NCI-H82 (cell line): ENCODE measurements at places on chromosomes 6 and 20.

DNA sequence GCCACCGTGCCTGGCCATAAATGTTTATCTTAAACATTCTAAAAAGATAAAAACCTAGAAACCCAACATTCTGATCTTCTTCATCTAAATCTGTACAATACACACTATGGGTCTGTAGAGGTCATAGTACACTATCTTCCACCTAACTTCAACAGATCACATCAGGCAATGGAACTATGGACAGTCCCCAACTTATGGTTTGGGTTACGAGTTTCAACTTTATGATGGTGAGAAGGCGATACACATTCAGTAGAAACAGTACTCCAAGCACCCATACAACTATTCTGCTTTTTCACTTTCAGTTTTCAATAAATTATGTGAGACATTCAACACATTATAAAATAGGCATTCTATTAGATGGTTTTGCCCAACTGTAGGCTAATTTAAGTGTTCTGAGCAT is 23.1 kb downstream of the FKBP5 start:
- no peak for DNase-seq

GRCh38 chr6:157634546-157634945 is 188.5 kb upstream of the SNX9 start:
- DNase-seq = no peak

DNA sequence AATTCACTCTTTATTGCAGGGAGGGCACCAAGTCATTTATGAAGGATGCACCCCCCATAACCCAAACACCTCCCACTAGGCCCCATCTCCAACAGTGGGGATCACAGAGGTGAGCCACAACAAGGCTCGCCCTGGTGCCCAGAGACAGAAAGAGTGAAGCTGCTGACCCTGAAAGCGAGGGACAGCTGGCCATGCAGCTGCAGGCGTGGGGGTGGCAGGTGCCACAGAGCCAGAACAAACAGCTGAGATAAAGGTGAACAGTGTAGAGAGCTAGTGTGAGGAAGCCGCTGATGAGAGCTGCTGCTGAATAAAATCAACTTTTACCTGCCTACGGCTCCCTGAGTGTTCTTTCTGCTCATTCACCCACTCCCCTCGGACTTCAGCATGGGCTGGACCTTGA is 18.8 kb upstream of the RGS17 start:
- DNase-seq = no peak

DNA sequence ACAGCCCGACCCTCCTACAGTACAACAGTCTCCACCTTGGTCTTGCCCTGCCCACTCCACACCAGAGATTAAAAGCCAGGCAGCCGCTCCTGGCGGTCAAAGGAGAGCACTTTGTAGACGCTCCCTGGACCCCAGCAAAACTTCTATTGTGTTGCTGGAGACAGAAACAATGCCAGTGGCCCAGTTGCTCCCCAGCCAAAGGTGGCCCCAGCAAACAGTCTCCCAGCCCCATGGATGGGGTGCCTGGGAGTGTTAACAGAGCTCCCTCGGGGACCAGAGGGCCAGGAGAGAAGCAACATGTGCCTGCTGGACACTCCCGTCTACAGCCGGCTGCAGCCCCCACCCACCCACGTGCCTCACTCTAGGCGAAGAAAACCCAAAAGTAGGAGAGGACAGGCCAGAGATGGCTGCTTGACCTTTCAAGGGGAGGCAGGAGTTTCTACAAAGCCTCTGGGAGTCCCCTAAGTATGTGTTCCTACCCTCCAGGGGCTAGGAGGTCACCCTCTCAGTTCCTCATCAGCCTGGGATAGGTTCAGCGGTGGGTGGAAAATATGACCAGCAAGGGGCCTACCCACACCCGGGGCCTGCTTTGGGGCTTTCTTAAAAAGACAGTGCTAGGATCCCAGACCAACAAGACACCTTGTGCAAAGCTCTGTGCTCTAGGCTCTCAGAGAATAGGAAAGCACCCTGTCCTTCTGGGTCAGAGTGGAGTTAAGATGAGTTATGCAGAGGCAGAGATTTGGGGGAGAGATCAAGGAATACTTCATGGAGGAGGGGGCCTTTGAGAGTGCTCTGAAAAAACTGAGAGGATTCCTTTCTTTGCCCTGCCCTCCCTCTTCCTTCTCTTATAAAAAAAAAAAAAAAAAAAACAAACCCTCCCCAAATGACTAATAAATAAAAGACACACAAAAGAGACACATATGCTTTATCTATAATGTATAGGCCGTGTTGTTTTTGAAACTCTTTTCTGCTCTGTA is 19.0 kb upstream of the PREX1 start:
- peak; percentile 71 for DNase-seq

DNA sequence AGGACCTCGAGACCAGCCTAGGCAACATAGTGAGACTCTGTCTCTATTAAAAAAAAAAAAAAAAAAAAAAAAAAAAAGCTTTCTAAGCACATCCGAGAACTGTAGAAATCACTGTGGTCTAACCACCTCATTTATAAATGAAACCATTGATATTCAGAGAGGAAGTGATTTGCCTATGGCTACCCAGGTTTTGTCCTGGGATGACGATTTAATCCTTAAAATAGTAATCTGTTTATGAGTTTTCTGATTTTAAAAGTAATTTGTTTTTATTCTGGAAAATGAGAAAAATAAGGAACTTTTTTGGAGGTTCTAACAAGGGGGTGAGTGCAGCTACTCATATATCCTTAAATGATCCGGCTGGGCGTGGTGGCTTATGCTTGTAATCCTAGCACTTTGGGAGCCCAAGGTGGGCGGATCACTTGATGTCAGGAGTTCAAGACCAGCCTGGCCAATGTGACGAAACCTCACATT is 6.5 kb upstream of the BTN3A2 start:
- DNase-seq = no peak

DNA sequence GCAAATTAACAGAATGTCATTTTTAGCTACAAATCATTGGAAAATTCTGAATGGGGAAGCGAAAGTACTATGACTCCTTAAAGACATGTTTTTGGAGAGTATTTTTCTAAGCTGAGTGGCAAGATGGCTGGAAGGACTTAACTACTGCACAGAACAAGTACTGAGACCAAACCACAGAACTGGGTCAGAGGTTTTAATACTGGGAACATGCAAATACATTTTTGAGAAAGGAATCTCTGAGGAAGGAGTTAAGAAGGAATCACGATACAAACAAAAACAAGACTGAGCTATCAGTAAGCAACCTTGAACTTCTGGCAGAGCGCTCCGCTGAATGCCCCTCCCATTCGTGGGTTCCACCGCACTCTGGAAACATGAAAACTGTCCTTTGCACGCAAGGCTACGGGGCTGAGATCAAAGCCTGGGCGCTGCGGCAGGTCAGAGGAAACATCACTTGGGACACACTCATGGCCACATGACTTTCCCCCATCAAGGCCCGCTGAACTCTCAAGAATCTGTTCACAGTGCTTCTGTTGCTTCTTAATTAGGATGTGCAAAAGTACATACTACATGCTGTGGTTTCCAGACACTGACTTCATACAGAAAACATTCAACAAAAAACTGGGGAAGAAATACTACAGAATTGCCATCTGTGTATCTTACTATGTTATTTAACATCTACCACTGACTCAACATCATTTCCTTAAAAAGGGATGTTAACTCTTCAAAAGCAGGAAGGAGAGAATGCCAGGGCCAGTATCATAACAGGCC is 27.8 kb downstream of the SLC23A2 start:
- no peak for DNase-seq

GRCh38 chr6:15434823-15435380 is 189.0 kb downstream of the JARID2 start:
- DNase-seq = no peak

DNA sequence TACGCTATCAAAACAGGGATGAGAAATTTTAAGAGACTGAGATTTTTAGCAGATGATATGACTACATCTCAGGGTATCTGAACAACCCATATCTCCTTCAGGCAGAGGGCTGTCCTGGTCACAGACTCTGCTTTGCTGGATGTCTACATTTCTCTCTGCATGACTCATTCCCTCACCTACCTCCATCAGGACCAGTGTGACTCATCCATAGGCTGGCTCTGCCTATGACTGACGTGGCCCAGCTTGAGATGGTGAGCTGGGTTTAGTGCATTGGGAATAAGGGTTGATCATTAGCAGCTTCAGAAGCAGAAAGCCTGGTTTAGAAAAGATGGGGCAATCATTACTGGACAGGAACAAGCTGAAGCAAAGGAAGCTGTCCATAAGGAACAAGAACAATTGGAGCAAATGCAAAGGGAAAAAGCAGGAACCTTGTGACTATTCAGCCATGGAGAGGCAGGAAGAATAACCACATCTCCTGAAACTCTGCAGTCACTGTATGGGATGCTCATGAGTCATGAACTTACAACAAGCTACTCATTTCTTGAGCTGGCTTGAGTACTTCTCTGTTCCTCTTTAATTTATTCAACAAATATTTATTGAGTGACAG is 86.4 kb upstream of the CBLN4 start:
- no peak for DNase-seq

DNA sequence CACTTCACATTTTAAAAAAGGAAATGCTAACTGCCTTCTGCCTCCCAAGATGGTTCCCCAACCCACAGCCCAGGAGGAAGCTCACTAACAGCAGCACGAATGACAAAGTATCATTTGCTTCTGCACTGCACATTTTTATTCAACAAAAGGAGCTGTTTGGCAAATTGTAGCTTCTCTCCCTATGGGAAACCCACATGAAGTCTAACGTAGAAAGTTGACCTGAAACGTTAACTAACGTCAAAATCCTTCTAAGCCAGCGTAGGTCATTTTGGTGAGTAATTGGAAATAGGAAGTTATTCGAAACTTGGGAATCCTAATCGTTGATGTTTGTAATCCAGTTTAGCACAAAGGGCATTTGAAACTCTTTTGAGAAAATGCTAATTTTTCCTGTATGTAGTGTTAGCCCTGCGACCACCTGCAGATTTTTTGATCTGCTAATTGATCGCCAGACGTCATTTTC is 2.9 kb downstream of the SALL4 start:
- DNase-seq = no peak

GRCh38 chr6:4727217-4727616 is 49.0 kb upstream of the CDYL start:
- DNase-seq = no peak

DNA sequence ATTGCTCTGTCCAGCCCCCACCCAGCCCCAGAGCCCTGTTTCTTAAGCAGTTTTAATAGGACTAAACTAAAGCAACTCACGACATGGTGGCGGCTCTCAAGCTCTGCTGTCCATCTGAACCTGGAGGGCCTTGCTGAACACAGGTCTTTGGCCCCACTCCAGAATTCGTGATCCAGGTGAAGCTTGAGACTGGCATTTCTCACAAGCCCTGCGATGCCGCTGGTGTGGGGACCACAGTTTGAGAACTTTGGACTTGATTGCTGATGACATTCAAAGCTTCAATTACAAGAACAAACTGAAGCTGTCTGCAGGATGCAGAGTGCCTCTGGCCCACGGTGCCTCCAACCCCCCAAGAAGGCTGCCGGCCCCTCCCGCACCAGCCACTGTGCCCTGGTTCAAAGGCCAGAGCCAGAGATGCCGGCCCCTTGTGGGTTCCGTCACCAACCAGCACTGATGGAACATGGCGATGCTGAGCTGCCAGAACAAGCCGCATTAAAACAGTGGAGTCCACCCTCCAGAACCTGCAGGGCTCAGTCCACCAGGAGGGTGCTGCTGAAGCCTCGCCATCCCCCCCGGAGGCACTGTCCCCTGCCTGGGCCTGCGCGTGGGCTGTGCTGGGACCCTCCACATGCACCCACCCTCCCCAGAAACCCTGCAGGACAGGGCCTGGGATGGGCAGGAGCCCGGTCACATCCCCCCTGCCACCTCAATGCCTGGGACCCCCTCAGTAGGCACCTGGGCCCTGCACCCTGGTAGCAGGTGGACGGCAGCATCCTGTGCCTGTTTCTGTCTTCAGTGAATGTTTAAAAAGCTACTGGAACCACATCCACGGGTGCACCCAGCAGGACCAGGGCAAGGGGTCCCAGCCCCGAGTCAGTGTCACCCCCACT is 101.1 kb downstream of the PSMB1 start:
- DNase-seq = no peak

- no peak for DNase-seq
These were observed 28.6 kb upstream of the PCMTD2 start for GRCh38 chr20:64226686-64227580.

DNA sequence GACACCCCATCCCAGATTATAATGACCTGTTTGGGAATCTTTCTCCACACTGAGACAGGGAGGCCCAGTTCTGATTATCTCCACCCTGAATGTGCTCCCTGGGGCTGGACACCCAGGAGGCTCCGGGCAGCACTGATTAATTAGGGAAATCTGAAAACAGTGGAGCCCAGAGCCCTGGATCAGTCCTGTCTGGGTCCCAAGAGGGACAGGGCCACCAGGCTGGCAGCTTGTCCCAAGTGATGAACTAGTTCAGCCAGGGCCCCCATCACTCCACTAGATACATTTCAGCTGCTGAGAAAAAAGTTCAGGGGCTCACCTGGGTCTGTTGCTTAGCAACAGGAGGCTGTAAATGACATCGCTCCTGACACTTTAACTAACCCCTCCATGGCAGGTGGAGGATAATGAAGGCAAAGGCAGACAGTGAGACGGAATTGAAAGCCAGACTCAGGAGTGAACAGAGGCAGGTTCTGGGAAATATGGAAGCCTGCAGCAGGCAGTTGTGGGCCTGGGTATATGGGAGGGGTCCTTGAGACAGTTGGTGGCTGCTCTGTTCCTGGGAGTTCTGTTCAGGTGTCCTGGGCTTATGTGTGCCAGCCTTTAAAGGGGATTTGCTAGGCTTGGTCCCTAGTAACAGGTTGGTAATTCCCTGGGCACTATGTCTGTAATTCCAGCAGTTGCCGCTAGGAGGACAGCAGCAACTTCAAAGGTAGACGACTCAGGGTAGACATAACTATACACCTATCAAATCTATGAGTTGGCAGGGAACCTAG is 78.3 kb upstream of the CTNNBL1 start:
- DNase-seq = peak; percentile 82

DNA sequence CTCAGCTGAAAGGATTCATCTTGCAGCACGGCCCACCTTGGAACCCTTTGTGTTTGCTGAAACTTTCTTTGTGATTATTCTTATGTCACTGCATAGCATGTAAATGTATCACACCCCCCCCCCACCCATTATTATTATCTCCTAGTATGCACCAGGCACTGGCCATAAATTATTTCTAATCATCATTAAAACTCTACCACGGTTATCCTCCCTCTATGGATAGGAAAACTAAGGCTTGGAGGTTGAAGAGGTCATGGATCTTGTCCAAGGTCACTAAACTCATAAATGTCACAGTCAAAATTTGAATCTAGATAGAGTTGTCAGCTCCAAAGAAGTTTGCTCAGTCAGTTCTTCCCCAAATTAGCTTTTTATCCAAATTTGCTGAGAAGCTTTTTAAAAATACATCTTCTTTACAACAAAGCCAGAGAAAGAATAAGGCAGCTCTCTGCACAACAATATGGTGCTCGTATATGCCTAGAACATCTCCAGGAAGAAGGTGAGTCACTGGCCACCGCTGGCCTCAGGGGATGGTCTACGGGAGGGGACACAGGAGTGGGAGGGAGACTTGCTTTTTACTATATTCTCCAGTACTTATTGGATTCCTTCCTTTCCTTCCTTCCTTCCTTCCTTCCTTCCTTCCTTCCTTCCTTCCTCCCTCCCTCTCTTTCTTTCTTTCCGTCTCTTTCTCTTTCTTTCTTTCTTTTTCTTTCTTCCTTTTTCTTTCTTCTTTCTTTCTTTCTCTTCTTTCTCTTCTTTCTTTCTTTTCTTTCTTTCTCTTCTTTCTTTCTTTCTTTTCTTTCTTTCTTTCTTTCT is 134.5 kb downstream of the VEGFA start:
- DNase-seq = no peak
